Ascending aorta (tissue), 2 donors: ENCODE measurements at places on chromosomes 2 and 18. TPM values are rescaled to one million over a fixed set of nuclear protein-coding genes. Genes with fewer than 3 reads are reported as not detected.

The TNFRSF11A gene
- total RNA-seq: 2.7 TPM

The FIGN gene
- 4.3 TPM for total RNA-seq

The TEKT4 gene
- not detected for total RNA-seq

The IL36A gene
- not detected for total RNA-seq

The NLRC4 gene
- 2.3 TPM for total RNA-seq

The TLX2 gene
- total RNA-seq: not detected

The SOWAHC gene
- 20.8 TPM for total RNA-seq

The KCNK3 gene
- total RNA-seq: 7.2 TPM

The TSGA10 gene
- total RNA-seq: not detected

The UGT1A7 gene
- not detected for total RNA-seq

The GRHL1 gene
- 0.43 TPM for total RNA-seq

The AKAIN1 gene
- total RNA-seq: not detected

The FAM110C gene
- 0.43 TPM for total RNA-seq

The STARD6 gene
- not detected for total RNA-seq

The HRH4 gene
- not detected for total RNA-seq

The CPO gene
- total RNA-seq: not detected

The ADAM23 gene
- 2.3 TPM for total RNA-seq

The FBXO48 gene
- 1.2 TPM for total RNA-seq

The VRK2 gene
- total RNA-seq: 15.8 TPM

The CUL3 gene
- 16.1 TPM for total RNA-seq

The ERFE gene
- 3.3 TPM for total RNA-seq

The STARD7 gene
- 85.6 TPM for total RNA-seq

The ACMSD gene
- total RNA-seq: not detected

The RAPGEF4 gene
- total RNA-seq: 79.9 TPM

The CSRNP3 gene
- 2.8 TPM for total RNA-seq

The CD8B2 gene
- not detected for total RNA-seq

The TSPYL6 gene
- total RNA-seq: not detected

The GPR55 gene
- total RNA-seq: not detected

The SPDYA gene
- total RNA-seq: 0.32 TPM

The STON1 gene
- 23.4 TPM for total RNA-seq

The CFAP221 gene
- not detected for total RNA-seq

The SLC9A4 gene
- total RNA-seq: not detected

The SGPP2 gene
- total RNA-seq: 0.21 TPM

The IL1RL2 gene
- not detected for total RNA-seq

The NEU4 gene
- total RNA-seq: not detected

The NGEF gene
- total RNA-seq: 0.43 TPM
